ENCODE measurements at places on chromosomes 5 and 9.

GRCh38 chr5:149576021-149576420 is 5.3 kb upstream of the ARHGEF37 start:
- no peak for DNase-seq

DNA sequence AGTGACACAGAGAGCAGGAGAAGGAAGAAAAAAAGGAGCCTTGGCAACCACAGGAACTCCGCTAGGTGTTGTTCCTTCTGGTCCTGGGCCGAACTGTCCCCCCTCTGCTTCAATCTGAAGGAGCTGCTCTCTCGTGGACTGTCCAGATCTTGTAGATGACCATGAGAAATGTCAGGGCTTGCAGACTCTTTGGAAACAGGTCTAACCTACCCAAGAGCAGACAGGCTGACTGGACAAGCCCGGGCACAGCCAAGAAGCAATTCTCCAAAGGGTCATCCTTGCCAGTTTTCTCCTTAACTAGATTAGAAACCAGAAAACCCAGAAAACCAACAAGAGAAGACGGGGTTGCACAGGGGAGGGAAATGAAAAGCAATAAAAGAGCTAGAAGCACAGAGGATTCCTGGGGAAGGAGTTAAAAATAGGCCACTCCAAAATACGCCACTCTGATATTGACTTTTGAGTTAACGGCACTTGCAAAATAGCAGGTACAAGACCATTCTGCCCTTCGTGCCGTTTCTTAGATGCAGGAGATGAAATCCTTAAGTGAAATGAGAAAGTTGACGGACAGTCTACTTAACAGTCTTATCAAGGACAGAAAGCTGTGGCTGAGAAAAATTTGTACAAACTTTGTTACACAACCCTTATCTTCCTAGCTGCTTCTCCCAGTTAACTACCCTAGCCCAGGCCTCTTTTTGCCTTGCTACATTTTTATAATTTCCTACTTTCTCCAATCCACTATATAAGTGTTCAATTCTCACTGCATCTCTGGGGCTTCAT is 5.8 kb downstream of the GCNT4 start:
- DNase-seq, result no peak

DNA sequence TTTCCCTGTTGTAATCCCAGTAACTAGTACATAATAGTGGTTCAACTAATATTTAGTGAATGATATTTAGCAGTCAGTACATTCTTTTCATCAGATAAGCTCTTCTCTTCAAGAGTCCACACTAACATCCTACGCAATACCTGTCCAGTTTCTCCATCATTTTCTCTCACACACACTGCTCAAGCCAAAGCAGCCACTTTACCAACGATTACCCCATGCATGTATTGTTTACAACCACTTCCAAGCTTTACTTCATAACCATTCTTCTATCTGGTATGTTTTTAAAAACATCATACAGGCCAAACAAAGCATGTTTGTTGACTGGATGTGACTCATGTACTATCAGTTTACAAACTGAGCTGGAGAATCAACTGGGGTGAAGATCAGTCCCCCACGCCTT is 7.3 kb downstream of the UBTD2 start:
- no peak for DNase-seq

DNA sequence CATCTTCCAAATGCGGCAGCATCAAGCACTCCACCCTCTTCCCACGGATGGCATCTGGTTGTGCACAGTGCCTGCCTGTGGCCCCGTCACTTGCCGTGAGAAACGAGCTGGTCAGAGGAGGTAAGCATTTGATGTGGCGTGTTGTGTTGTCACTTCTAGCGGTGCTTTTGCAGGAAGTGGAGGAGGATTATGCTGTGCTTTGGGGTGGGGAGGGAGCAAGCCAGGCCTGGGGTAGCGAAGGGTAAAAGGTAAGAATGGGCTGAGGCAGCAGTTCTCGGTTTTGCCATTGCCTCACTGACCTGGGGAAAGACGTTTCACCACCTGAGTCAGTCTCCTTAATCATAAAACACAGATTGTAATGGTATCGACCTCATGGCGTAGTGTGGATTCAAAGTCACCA is 2.3 kb upstream of the POMT1 start:
- DNase-seq, result no peak

DNA sequence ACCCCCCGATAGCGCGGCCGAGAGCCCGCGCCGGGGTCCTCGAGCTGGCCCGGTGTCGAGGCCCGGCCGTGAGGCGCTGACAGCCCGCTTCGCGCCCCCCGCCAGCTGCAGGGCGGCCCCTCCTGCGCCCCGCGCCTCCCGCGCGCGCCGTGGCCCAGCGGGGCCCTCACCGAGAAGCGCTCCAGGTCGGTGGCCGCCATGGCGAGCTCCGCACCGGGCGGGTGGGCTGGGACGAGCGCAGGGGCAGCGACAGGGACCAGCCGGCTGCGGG is 166 bp downstream of the SEPTIN8 start:
- DNase-seq, result no peak

DNA sequence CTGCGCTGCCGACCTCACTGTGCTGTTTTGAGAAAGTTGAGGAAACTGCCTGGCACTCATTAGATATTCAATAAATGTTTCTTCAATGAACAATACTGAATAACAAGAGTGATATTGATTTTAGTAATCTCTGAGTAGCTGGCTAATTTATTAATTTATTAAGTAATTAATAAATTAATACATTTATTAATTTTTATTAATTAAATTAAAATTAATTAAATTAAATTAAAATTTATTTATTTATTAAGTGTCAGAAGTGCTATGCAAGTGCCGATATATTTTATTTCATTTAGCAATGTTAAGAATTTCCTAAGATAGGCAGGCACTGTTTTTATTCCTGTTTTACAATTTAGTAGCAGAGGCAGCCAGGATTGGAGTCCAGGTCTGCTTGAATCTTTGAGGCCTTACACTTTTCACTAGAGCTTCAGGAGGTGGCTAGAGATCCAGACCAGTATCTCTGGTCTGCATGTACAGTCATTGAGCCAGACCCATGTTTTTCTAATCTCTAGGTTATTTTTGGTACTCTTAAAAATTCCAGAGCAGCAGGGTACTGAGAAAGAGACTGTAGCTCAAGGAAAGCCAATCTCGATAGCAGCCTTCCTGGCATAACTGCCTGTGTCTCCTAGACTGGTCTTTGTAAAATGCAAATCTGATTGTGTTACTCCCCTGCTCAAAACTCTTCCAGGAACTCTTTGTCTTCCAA is 109.2 kb downstream of the ARHGEF28 start:
- no peak for DNase-seq

DNA sequence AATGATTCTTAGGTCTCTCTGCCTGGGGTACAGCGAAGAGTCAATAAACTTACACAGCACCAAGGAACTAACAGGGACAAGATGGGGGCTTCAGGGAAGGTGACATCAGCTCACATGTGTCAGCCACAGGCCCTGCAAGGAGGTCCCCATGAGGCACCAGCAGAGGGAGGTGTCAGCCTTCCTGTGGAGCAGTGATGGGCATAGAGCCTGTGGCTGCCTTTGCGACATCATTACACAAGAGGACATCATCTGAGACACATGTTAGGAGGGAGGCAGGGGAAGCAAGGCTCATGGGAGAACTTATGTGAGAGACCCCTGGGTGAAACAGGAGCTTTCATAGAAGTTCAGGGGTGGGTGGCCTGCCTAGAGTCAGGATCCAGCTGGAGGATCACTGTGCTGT is 389.6 kb downstream of the SEMA5A start:
- DNase-seq, result no peak

- DNase-seq, result no peak
Observed at GRCh38 chr5:173498286-173498685, 118.2 kb downstream of the BOD1 start.

- no peak for DNase-seq
Observed at GRCh38 chr5:128695791-128696530, 157.9 kb upstream of the FBN2 start.

GRCh38 chr5:154786414-154786813 is 31.2 kb downstream of the LARP1 start:
- DNase-seq, result no peak

- DNase-seq, result no peak
Observed at GRCh38 chr5:37804401-37804800, 35.4 kb downstream of the GDNF start.

- no peak for DNase-seq
Observed at GRCh38 chr9:106333481-106333880, 529.5 kb upstream of the ZNF462 start.

DNA sequence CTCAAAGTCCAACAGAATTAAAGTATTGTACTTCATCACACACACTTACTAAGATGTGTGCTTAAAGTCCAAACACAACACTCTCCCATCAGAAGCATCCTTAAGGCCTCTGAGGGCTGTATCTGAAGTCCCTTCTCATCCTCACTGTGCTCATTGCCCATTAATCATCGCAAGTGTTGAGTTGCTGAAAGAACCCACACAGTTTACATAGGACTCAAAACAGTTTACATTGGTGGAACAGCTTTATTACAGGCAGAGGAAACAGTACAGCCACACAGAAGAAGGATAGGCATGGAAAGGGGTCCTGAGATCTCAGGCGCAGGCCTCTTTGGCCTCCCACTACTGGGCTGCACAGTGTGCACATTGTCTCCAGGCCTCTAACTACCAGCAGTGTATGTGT is 113.4 kb downstream of the CMYA5 start:
- no peak for DNase-seq

DNA sequence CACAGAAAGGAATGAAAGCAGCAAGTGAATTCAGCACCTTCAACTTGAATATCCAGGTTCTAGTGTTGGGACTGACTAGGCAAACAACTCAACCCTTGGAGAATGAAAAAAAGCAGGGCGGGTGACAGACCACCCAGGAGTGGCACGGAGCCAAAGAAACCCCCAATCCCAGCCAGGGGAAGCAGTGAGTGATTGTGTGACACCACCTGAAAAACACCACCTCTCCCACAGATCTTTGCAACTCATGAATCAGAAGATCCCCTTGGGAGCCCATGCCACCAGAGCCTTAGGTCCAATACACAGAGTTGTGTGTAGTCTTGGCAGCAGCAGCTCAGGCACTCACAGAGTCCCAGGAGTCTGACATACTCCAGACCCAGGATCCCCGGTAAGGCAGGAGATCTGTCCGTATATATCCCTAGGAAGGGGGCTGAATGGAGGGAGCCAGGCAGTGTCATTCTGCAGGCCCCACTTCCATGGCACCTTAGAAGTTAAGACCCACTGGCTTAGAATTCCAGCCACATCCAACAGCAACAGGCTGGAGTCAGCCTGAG is 22.1 kb upstream of the ROR2 start:
- DNase-seq, result no peak

DNA sequence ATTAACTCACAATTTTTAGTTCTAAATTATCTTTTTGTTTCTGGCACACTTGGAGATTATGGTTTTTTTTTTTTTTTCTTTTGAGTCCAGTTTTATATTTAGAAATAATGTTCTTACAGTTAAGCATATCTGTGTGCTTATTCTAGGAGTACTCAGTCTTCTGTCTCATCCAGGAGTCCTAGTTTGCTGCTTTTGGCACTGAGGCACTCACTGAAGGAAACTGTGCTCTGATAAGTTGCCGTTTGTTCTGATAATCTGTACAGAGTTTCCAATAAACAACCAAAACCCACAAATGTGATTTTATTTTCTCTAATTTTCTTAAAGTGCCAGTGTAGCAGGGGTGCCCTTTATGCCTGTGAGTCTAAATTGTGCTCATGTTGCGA is 251.0 kb downstream of the LRRC70 start:
- DNase-seq, result no peak

GRCh38 chr5:163456840-163457239 is 3.1 kb downstream of the NUDCD2 start:
- no peak for DNase-seq

DNA sequence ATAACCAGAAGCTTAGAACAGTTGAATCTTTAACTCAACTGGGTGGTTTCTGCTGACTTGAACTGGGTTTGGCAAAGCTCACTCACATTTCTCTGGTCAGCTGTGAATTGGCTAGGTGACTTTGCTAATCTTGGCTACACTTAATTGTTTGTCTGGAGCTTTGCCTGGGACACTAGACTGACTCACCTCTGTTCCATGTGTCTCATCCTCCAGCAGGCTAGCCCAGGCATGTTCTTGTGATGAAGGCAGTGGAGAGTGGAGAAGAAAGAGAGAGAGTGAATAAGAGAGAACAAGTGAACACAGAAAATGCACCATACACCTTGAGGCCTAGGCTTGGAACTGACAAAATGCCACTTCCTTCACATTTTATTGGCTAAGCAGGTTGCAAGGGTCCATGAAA is 32.6 kb downstream of the SPATA31D1 start:
- DNase-seq, result no peak

- no peak for DNase-seq
Observed at GRCh38 chr5:158897444-158898160, 202.1 kb downstream of the EBF1 start.

DNA sequence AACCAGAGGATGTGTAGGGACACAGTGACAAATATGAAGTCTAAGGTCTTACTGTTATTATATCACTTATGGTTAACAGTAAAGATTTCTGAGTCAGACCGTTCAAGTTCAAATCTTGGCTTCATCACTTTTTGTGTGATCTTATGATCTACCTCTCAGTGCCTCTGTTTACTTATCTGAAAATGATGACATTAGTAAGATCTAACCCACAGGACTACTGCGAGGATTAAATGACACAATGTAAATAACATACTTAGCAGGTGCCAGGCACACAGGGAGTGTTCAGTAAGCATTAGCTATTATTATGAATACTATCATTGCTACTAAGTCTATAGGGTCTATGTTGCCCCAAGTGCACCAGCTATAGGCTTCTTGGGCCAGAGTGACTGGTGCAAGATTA is 2.0 kb downstream of the IRF1 start:
- no peak for DNase-seq

DNA sequence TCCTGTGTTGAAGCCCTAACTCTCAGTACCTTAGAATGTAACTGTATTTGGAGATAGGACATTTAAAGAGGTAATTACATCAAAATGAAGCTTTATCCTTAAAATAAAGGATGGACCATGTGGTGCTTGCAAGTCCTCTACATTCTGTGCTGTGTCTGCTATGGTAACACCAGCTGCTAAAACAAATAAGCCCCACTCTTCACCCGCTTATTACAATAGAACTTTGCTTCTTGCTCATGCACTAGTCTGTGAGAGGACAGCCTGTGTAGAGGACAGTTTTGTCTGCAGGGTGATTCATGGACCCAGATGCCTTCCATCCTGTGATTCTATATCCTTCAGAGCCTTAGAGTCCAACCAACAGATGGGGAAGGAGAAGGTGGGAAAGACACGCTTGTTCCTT is 12.5 kb upstream of the IGFBPL1 start:
- no peak for DNase-seq

- DNase-seq, result no peak
Observed at GRCh38 chr5:173832386-173832785, 55.8 kb upstream of the CPEB4 start.

DNA sequence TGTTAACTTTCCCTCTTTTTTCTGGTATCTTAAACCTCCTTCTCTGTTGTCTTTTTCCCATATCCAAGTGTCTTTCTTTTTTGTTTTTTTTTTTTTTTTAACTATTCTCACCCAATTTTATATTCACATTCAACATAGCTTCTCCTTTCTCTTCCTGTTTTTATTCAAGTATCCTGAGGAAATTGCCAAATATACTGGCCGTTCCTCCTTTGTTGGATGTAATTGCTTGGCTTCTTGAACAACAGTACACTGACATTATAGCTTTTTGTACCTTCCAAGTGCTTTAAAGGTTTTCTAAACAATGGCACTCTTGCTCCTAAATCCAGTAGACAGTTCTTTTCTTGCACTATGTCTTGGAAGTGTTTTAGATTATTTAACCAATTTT is 1146.8 kb downstream of the MAT2B start:
- DNase-seq, result no peak

- no peak for DNase-seq
Observed at GRCh38 chr5:17169507-17169906, 47.9 kb upstream of the BASP1 start.

GRCh38 chr9:88391236-88391635 is 3.0 kb downstream of the SPIN1 start:
- DNase-seq, result no peak

GRCh38 chr9:135771401-135772051 is 69.5 kb downstream of the KCNT1 start:
- no peak for DNase-seq
